Ureter (tissue), 1 donor: ENCODE measurements at places on chromosomes 7 and 10.

DNA sequence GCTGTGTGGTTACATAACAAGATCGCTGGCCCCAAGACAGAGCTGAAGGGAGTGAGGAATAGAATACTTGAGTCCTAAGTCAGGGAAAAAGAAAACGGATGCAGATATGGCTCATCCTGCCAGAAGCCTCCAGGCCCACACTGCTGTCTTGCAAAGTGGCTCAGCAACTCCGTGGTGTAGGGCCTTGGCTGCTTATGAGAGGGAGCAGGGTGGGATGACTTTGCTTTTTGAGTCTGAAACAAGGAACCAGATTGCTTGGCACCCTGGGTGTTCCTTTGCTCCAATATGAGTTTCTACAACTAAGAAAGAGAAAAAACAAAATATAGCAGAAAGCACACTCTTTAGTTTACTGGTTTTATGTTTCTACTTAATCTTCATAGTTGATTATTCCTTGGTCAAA is 193.8 kb upstream of the WDR11 start:
- DNase-seq, result no peak

- no peak for DNase-seq
Measured at GRCh38 chr10:4068629-4069028, 283.6 kb upstream of the KLF6 start.

- DNase-seq, result no peak
Measured at GRCh38 chr7:67654642-67655041, 658.0 kb downstream of the TYW1 start.

DNA sequence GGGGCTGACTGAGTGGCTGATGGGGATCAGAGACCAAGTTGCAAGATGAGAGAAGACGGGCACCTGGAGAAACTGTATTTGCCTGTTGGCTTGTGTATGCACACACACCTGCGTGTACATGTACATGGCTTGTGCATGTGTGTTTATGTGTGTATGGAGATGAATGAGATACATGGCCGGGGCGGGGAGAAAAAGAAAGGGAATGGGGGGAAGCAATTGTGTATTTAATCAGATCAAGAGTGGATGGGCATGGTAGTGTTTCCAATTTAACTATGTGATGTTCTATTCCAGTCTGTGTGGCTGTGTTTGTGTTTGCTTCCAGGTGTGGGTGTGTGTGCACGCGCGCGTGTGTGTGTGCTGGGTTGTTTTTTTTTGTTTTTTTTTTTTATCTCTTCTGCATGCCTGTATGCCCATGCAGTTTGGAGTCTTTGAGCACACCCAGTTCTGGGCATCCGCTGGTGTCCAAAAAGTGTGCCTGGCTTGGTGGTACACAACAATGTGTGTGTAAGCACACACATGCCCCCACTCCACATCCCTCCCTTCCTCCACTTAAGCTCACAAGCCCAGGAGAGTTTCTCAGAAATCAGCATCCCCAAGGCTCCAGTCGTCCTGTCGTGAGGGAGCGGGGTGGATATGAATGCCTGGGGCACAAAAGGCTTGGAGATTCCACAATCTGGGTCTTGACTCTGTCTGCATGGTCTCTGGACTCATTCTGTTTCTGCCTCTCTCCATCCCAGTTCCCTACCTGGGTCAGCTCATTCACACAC is 2.5 kb upstream of the VGF start:
- no peak for DNase-seq
